Activated T-helper 1 cell treated with anti-CD3 and anti-CD28 coated beads, Interleukin-2, amount 50 U/mL, for 16 hours (primary cell): ENCODE measurements at places on chromosomes 6 and 20.

DNA sequence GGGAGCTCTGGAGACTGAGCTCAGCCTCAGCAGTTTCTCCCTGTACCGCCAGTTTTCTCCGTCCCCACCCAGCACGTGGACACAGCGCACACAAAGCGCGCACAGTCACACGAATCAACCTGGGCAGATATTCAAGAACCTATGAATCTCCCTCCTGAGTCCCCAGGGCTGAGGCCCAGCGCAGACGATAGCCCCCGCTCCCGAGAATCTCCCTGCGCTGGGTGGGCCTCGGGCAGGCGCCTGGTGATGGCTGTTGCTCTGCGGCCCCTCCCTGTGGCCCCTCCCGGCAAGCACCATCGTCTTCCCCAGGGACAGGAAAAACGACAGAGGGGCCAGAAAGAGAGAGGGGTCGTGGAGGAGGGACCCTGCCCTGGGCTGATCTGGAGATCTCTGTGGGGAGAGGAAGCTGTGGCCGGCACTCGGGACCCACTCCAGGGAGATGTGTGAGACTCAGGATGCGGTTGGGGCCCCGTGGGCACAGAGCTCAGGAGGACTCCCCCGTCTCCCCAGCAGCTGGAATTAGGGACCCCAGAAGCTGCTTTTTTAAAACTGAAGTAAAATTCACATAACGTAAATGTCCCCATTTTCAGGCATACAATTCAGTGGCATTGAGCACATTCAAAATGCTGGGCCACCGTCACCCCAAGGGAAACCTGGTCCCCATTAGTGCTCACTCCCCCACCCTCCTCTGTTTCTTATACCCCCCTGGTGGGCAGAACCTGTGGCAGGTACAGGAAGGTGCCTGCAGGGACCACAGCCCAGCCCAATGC lies 330.8 kb downstream of the TAF4 start:
- no peak for DNase-seq

GRCh38 chr6:55017555-55018300 lies 156.6 kb upstream of the HCRTR2 start:
- no peak for DNase-seq

DNA sequence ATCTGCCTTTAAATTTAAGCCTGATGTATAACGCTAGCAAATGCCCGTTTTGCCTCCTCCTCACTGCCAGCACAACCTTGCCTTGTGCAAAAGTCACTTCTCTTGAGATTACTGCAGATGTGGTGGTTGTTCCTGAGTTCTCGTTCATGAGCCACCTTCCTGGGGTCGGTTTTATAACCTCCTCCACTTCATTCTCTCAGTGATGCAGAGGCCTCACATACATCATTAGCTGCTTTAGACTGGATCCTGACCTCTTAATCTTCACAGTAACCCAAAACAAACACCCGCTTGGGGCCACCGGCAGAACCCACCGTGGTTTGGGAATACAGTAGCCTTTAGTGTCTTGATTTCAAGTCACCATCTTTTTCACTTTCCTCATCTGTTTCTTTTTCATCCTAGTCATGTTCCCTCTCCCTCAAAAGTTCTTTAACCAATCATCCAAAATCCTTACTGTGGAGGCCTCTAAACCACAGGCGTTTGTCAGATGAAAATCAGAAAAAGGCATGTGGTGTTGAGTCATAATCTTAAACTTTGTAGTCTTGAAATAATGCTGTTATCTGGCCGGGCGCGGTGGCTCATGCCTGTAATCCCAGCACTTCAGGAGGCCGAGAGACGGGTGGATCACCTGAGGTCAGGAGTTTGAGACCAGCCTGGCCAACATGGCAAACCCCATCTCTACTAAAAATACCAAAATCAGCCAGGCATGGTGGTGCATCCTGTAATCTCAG lies 430.3 kb upstream of the SOX4 start:
- no peak for DNase-seq

- no peak for DNase-seq
These were observed 34.7 kb upstream of the IRF4 start for GRCh38 chr6:356828-357251.

DNA sequence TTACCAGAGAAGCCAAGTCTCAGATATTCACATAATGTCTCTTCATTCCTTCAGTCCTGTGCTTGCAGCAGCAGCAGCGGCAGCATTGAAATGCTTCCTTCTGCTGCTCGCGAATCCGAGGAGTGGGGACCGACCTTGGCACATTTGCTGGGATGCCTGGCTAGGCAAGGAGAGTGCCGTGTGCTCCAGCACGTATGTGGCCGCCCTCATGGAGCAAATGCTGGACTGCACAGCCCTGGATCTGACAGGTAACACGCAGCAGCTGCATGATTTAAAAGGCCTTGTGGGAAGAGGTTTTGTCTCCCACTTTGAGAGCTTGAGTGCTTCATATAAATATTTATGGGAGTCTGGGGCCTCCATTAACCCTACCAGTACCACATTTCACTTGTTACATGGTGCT lies 9.9 kb downstream of the MAFB start:
- DNase-seq: no peak

- no peak for DNase-seq
These were observed 77.9 kb downstream of the TMEM242 start for GRCh38 chr6:157245436-157245835.

DNA sequence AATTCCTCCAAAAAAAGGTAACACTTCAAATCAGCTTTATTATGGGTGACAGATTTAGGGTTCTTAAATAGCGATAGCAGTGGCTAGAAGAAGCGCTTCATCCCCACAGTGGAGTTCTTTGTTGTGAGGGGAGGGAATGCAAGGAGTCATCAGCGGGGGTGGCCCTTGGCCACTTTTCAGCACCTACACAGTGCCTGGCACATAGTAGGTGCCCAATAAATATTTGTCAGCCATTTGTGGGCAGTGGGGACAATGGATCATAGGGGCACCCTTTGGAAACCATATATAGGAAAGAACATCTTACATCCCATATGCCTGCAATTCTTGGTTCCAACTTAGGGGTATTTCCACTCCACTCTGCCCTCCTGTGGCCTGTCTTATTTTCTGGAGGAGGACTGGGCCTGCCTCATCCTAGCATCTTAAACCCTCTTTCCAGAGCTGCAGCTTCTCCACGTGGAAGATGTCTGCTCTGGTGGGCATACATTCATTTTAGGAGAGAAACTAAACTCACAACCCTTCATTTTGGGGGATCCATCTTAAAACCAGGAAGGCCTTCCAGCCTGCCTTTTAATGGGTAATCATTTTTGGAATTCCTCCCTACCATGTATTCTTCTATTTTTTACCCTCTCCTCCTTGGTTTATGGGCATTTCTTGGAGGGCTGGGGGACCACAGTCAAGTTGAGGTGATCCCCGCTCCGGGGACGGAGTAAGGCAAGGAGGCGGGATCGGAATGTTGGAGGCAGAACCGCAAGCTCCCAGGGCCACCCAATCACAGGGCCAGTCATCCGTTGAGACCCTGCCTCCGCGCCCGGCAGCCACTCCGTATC lies 2.6 kb upstream of the GPSM3 start:
- no peak for DNase-seq

GRCh38 chr6:22647719-22648118 lies 78.4 kb downstream of the HDGFL1 start:
- DNase-seq: no peak

DNA sequence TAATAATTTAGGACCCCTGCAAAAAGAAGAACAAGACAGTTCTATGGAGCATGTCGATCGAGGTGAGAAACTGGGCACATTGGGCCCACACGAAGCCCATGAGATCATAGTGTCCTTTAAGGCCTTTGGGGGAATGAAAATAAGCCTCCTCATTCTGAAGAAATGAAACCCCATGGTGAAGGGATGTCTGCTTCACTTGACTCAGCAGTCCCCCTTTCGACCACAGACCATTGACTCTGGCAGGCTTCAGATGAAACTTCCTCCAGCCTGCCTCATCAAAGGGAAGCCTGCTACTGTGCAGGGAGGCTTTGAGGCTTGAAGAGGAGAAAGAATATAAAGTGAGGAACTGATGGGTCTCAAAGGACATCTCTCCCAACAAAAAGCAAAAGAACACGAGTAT lies 144.2 kb upstream of the FBXL4 start:
- DNase-seq: no peak

DNA sequence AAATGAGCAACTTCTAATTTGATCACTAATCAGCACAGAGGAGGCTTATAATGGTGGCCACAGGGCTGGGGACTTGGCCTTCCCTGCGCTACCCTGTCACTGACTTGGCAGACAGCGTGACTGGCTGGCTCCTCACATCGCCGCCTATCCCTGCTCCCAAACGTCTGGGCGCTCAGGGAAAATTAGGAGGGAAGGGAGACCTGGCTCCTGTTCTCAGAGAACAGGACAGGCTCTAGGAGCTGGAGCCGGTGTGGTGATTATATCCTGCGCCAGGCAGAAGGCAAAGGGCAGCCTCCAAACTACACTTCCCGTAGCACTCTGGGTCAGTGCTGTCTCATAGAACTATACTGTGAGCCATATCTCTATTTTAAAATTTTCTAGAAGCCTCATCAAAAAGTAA lies 53.4 kb downstream of the VEGFA start:
- no peak for DNase-seq

GRCh38 chr20:48889140-48889790 lies 32.2 kb upstream of the ARFGEF2 start:
- DNase-seq: no peak

- DNase-seq: no peak
These were observed 235.8 kb upstream of the KCNG1 start for GRCh38 chr20:51258582-51259165.

DNA sequence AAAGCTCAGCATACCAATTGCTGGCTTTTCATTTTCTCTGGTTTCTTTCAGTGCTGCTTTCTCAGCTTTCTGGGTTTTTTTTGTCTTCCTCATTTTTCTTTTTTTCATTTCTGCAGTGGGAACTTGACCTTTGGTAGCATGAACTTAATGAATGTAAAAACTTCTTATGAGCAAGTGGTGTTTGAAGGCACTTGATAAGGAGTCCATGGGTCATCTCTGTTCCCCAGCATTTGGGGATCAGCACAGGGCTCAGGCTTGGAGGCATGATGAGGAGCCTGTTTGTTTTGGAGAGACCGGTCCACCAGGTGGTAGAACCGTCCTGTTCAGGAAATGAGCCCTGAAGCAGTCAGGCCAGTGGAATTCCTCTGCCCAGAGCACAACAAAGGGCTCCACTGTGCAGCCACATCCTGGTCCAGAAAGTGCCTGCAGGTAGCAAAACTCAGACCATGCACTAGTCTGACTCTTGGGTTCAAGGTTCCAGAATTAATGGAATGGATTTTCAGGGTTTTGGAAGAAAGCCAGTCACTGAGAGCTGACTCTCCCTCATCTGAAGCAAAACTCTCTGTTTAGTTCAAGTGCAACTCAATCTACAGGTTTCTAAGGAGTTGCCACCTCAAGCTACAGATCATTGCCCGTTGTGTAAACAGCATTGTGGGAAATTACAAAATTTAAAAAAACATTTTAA lies 52.3 kb upstream of the ADGRF1 start:
- no peak for DNase-seq

GRCh38 chr6:128508588-128509296 lies 11.7 kb downstream of the PTPRK start:
- no peak for DNase-seq

GRCh38 chr6:150310539-150310938 lies 58.3 kb upstream of the IYD start:
- no peak for DNase-seq

DNA sequence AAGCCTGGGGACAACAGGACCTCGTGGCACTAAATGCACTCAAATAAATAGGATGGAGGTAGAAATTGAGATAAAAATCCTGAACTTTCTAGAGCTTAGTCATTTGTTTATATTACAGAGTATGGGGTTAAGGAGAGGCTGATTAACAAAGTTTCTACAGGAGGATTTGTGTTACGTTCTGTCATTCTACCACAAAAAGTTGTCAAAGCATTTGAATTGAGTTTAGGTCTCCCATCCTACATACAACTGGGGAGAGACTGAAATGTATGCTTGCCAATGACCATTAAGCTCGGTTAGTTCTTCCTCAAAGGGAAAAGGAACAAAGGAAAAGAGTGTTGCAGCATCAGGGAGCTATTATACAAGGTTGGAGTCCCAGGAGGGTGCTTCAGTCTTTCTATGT lies 597.9 kb downstream of the COL12A1 start:
- no peak for DNase-seq

DNA sequence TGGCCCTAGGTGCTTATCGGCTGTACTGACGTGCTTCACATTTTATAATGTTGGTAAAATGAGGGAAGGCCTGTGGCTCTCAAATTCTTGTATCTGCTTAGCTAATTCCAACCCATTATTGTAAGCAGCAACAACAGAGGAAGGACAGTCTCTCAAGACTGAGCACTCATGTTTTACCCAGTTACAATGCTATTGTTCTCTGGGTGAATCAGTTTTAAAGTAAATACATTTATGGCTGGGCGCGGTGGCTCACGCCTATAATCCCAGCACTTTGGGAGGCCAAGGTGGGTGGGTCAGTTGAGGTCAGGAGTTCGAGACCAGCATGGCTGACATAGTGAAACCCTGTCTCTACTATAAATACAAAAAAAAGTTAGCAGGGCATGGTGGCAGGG lies 194.6 kb downstream of the PRKN start:
- DNase-seq: no peak

DNA sequence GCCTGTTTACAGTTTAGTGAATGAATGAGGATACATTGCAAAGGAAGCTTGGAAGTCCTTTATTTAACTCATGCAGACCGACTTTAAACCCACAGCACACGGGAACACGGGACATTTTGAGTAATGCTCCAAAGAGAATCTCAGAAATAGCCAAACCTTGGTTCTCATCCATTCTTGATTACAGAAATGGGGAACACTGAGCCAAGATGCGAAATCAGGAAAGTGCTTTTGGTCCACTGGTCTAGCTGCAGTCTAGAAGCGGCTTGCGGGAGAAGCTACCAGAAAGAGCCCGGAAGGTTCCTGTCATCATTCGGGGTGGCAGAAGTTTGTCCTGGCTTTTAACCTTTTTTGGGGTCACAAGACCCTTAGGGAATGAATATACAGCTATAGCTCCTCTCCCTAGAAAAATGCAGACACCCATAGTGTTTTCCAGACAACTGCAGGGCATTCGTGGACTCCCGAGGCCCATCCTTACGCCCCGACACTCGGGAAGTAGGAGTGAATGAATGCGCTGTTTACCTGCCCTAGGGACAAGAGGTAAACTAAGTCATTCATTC lies 475 bp upstream of the TMEM181 start:
- no peak for DNase-seq

GRCh38 chr6:170532867-170533488 lies 20.1 kb downstream of the PSMB1 start:
- DNase-seq: no peak

DNA sequence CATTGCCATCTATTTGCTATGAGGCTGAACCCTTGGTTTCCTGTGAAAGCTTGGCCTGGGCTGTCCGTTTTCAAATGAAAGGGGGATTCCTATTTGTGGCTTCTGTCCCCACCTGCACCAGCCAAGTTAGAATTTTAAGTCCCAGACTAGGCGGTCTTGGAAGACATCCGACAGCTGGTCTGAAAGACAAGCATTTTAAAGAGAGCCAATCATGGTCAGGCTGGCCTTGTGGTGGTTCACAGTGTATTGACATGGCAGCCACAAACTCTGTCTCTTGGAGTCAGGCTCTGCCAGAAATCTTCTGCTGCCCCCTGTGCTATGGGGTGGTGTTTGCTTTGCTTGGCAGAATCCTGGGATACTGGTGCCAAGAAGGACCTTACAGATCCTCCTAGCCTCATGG lies 319.2 kb upstream of the MOCS1 start:
- no peak for DNase-seq
